AML-193 (cell line): ENCODE measurements at places on chromosomes 12 and 14.

GRCh38 chr12:52389313-52390207 is 4.1 kb upstream of the KRT84 start:
- no peak for DNase-seq

DNA sequence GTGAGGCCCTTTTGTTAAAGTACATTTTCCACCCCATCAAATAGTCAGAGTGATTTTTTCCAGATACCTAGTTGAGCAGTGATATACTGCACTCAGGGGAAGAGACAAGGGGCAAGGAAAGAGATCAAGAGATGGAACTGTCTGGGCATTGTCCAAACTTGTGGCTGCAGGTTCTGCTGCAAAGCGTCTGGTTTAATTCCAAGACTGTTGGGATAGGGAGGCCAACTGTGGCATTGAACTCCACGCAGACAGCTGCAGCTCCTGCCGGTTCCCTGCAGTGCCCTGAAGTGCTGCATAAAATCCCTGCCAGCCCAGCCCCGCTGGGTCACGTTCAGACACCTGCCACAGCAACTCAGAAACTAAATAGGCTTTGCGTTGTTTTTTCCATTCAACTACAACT is 30.5 kb downstream of the RPH3A start:
- no peak for DNase-seq

DNA sequence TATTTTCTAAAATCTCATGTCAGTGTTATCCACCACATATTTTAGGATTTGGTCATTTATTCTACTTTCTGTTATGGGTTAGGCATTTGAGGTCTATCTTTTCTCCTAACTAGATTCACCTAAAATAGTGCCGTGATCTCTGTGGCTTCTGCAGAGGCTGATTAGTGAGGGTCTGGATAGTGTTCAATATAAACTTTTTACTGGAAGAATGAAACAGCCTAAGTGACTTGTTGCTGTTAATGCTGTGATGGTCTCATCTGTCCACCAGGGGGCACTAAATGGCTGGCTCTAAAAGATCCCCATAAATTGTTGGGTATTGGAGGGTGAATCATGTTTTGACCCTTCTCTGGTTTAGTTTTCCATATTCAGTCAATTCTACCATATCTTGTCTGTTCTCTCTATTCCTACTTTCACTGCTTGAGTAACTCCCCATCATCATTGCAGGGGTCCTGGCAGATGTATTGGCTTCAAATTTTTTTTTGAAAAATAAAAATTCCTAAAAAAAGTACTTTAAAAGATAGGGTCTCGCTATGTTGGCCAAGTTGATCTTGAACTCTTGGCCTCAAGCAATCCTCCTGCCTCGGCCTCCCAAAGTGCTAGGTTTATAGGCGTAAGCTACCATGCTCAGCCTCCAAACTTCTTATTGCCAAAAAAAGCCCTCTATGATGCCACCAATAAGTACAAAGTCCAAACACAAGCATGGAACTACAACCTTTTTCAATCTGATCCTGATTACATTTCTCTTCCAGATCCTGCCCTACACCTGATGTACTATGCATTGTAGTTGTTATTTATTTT is 6.9 kb downstream of the PABPN1 start:
- DNase-seq, result peak; percentile 69

DNA sequence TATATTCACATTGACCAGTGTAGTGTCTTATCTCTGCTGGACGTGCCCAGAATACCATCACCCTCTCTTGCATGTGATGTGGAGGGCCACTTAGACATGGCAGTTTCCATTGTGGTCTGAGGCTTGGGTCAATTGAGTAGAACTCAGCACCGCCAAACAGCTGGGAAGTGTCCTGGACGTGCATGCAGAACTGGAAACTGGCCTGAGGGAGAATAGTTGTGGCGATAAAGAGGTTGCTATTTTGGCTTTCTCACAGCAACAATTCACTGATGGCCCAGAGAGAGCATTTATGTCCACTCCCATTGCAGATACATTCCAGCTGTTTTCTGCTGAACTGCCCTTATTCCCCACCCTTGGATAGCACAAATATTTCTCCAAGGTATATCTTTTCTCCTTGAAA is 210.1 kb upstream of the DAAM1 start:
- DNase-seq, result no peak

DNA sequence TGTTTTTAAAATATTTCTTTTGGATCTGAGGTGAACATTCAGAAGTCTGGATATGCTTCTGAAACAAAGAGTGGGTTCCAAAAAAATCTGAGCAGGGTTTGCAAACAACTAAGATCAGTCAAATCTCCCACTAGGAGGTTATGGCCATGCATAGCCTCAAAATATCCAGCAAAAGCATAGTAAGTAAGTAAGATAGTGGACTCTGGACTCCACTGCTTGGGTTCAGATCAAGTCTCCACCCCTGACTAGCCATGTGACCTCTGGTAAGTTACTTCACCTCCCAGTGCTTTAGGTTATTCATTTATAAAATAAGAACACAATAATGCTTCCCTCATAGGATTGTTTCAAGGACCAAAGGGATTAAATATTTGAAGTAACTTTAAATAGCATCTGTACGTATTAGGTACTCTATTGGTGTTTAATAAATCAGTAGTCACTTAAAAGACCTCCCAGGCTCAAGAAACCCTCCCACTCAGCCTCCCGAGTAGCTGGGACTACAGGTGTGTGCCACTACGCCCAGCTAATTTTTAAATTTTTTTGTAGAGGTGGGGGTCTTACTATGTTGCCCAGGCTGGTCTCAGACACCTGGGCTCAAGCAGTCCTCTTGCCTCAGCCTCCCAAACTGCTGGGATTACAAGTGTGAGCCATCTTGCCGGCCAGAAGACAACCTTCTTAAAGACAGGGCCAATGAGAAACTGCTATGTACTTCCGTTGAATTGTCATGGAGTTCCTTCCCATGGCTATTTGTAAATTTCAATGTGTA is 95.7 kb upstream of the SOX5 start:
- no peak for DNase-seq

GRCh38 chr14:51564460-51564859 is 87.2 kb upstream of the FRMD6 start:
- DNase-seq, result no peak

- DNase-seq, result no peak
Measured at GRCh38 chr12:62519043-62519442, 52.4 kb downstream of the MON2 start.

DNA sequence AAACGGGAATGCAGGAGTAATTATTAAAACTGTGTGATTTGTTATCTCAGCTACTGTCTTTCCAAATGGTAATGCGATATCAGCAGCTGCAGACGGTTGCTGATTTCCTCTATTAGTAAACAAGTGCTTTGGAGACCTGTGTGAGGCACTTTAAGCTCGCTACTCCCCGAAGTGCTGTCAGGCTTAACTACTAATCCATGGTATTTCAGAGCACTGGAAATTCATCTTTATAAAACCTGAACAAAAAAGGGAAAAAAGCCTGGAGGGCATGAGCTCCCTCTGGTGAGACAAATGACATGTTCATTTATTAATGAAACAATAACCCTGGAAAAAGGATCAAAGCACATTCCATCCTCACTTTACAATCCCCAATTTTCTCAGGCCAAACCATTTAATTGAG is 143.6 kb upstream of the OTX2 start:
- DNase-seq, result no peak

- DNase-seq, result no peak
Measured at GRCh38 chr14:93330609-93331000, 2.2 kb downstream of the BTBD7 start.

GRCh38 chr12:52057638-52058576 is 6.7 kb downstream of the NR4A1 start:
- DNase-seq, result no peak

DNA sequence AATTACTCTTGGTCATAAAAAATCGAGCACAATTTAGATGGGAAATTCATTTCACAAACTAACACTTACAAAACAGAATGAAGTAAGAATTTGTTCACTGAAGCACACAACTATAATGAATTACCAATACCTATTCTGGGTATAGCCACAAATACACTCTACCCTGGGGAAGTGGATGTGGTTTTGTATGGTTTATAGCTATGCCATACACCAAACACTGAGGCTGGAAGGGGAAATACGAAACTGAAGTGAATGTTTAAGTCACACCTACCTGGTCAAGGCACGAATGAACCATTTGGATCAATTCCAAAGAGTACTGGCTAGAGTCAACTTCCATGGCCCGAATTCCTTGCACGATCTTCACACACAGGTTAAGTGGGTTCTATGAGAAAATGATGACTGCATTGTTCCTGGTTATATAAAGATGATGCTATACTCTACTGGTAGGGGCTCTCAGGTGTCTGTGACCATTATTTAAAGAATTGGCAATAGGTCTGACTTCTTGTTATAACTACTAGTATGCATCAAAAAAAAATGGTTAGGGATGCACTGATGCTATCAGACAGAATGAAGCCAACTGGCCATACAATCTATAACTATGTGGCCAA is 12.8 kb downstream of the NEK9 start:
- DNase-seq, result no peak

GRCh38 chr12:91105807-91106206 is 5.5 kb downstream of the LUM start:
- DNase-seq, result no peak

- DNase-seq, result no peak
Measured at GRCh38 chr12:3378655-3379054, 112.3 kb upstream of the PRMT8 start.

DNA sequence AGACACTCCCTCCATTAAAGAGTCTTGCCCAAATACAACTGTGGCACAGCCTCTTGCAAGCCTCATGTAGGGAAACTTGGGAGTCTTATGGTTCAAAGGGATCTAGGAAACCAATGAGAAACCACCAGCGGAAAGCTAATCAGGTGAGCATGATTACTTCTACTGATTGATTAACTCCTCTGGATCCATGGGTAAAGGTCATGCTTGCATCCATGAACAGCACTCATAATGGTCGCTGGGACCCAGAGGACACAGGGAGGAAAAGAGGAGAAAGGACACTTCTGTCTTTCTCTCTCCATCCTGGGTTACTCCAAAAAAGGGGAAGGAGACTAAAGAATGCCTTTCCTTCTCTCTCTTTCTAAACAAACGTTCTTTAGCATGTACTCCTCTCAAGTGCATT is 1397.2 kb downstream of the LRFN5 start:
- no peak for DNase-seq

GRCh38 chr12:111799758-111800157 is 33.0 kb downstream of the ALDH2 start:
- no peak for DNase-seq

DNA sequence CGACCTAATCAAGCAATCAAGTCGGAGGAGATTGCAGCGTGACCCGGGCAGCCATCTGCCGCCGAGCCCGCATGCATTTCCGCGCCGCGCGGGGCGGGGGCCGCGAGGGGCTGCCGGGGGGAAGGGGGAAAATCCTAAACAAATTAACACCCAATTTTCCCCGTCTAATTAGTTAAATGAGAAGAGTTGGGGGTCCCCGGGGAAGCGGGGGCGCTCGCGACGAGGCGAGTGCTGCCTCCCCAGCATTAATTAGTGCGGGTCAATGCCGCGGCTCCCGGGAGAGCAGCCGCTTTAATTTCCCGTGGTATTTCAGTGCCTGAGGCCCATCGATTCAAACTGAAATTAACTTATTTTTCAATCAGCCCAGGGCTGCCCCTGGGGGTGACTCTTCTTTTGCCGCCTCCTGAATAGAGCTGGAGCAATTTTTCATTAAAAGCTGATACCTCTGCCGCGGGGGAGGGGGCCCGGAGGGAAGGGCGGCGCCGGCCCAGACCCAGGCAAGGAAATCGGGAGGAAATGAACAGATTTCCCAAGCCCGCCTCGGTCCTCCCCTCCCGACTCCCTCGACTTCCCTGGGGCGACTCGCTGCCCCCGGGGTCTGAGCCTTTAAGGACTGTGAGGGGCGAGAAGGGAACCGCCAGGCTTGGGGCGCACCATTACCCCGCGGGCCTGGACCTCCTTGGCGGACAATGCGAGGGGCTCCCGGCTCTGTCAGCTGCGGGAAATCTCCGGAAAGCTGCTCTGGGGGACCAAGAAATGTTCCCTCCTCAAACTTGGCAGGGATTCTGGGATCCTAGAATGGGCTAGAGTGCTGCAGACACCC is 18.9 kb downstream of the VSX2 start:
- DNase-seq, result no peak

GRCh38 chr14:99679543-99679942 is 4.6 kb upstream of the CYP46A1 start:
- DNase-seq, result no peak

DNA sequence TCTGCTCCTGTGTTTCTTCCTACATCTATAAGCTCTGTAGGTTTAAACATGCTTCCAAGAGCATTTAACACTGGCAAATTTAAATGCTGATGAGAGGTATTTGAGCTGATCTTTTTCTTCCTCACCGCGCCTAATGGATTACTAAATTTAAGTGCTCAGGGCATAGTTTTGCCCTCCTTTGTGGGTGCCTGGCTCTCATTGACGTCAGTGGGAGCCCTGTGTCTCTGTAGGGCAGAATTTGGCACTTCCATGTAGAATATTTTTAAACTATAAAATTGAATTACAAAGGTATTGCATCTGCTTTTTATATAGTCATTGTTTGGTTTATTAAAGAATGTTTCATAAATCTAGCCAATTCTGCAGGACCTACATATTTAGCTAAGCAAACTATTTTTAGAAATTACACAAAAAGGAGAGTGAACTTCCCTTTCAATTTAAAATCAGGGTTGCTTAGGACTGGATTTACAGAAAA is 444.8 kb downstream of the AEBP2 start:
- no peak for DNase-seq

GRCh38 chr12:121255433-121255832 is 41.1 kb downstream of the CAMKK2 start:
- no peak for DNase-seq

GRCh38 chr12:128444598-128444997 is 177.6 kb downstream of the TMEM132C start:
- no peak for DNase-seq

DNA sequence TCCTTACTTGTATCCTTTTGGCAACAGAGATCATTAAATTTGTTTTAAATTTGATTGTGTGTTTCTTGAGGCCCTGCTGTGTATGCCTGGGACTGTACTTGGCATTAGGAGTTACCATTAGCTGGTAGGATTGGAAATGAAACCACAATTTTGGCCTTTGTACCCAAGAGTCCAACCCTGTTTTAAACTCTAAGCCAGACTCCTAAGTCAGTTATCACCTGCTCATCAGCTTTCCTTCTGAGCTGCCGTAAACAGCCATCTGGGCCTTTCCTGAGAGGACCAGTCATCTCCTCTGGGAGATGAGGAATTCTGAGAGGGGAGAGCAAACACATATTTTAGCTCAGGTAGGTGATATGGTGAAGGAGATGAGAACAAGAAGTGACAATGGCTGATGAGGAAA is 74.3 kb upstream of the SRSF5 start:
- DNase-seq, result no peak

GRCh38 chr12:38776647-38777046 is 128.7 kb downstream of the CPNE8 start:
- DNase-seq, result no peak

GRCh38 chr14:56055511-56055910 is 62.7 kb upstream of the PELI2 start:
- no peak for DNase-seq

- DNase-seq, result no peak
Measured at GRCh38 chr12:102201436-102202061, 3.9 kb upstream of the PMCH start.

DNA sequence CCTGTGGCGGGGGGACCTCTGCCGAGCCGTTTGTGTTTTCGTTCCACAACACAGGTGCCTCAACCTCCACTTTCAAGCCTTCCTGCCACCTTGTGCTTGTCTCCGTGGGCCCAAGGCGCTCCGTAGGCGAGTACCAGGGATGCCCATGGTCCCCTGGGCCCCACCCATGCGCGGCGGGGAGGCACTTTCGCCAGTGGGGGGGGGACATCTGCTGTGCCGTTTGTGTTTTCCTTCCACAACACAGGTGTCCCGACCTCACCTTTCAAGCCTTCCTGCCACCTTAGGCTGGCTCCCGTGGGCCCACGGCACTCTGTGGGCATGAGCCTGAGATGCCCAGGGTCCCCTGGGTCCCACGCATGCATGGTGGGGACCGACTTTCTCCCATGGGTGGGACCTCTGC is 335.9 kb downstream of the ALG10 start:
- no peak for DNase-seq
